Activated T-helper 17 cell treated with anti-CD3 and anti-CD28 coated beads, Interleukin-2, amount 50 U/mL, for 72 hours (primary cell): ENCODE measurements at places on chromosomes 4 and X. TPM values are rescaled to one million over a fixed set of nuclear protein-coding genes. Genes with fewer than 3 reads are reported as not detected.

PAGE1 gene
- total RNA-seq = not detected

- no peak for ATAC-seq
Measured at GRCh38 chr4:181301735-181302710, 941.2 kb upstream of the TENM3 start.

TMEM255A gene
- 0.08 TPM for total RNA-seq

DNA sequence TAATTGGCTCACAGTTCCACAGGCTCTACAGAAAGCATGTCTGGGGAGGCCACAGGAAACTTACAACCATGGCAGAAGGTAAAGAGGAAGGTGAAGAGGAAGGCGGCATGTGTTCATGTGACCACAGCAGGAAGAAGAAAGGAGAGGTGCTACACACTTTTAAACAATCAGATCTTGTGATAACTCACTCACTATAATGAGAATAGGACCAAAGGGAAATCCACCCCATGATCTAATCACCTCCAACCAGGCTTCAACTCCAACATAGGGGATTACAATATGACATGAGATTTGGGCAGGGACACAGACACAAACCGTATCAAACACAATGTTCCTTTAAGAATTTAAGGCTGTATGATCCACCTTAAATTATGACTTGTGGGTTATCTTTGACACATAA lies 10.5 kb upstream of the PGM2 start:
- peak; percentile 62 for ATAC-seq

DNA sequence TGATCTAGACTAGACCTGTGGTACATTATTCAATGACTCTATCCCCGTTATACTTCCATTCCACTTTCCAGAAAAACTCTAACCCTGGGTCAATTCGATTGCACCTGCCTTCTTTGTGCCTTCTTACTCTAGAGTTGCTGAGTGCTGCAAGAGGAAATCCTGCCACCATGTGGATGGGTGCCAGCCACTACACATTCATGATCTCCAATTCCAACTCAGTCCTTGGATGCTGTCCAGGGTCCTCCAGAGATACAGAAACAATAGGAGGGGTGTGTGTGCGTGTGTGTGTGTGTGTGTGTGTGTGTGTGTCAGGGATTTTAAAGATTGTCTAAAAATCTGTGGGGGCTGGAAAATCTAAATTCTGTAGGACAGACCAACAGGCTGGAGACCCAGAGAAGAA lies 42.9 kb upstream of the INTS6L start:
- ATAC-seq = peak; percentile 52

DNA sequence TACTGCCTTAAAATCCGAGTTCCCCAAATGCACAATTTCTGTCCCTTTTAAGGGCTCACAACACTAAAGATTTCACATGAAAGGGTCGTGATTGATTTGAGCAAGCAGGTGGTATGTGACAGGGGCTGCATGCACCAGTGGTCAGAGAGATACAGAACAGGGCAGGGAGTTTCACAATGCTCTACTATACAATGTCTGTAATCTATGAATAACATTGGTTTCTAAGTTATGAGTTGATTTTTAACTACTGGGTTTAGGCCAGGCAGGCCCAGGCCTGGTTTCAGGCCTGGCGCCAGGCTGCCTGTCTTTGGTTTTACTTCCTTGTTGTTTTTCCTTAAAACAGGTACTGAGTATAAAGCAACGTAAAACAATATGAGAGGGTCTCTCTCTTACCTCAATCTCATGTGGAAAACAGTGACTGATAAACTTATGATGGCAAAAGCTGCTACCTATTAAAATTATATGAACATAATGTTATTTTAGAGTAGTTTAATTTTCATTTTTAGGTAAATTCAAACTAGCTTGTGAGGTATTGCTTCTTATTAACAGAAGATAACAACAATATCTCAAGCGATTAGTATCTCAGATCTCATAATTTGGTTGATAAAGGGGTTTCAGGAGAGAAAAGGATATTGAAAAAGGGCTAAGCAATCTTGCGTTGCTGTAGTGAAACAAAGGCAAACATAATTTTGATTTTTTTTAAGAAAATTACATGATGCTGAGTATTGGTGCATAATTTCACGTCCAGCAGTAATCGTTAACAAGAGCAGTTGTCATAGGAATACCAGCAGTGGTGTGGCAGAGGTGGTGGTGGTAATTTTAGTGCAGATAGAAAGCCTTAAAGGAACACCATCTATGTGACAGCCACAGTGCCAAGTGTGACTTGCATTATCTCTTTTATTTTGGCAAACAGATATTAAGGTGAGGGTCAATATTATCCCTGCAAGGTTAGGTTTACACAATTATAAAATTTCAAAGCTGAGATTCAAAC lies 944.4 kb upstream of the GRID2 start:
- no peak for ATAC-seq

CT83 gene
- total RNA-seq = not detected

PUDP gene
- 22.1 TPM for total RNA-seq

GRCh38 chr4:185822791-185823190 lies 10.8 kb upstream of the SORBS2 start:
- no peak for ATAC-seq

GRCh38 chr4:151688003-151688784 lies 72.6 kb downstream of the GATB start:
- ATAC-seq = no peak

BLTP1 gene
- total RNA-seq = 43.2 TPM

DNA sequence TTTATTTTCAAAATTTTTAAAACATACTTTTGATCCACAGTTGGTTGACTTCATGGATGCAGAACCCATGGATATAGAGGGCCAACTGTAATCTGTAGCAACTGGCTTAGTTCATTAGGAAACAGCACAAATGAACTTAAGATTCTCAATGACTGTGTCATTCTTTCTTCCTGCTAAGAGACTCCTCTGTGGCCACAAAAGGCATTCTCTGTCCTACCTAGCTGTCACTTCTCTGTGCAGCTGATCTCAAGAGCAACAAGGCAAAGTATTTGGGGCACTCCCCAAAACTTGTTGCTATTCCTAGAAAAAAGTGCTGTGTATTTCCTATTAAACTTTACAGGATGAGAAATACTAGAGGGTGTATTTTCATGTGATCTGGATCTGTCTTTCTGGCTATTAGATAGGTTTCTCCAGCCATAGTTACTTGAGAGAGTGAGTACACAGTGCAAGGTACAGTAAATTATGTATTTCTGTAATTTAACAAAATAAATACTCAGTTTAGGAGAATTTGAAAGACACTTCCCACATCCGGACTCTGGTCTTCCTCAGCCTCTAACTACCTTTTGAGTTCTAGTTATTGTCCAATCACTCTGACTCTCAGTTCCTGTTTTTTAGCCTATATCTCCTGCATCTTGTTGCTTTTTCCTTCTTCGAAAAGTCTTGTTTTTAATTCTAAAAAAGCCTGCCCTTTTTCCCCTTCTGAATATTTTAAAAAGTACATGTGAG lies 21.8 kb downstream of the TLR2 start:
- peak; percentile 52 for ATAC-seq

DNA sequence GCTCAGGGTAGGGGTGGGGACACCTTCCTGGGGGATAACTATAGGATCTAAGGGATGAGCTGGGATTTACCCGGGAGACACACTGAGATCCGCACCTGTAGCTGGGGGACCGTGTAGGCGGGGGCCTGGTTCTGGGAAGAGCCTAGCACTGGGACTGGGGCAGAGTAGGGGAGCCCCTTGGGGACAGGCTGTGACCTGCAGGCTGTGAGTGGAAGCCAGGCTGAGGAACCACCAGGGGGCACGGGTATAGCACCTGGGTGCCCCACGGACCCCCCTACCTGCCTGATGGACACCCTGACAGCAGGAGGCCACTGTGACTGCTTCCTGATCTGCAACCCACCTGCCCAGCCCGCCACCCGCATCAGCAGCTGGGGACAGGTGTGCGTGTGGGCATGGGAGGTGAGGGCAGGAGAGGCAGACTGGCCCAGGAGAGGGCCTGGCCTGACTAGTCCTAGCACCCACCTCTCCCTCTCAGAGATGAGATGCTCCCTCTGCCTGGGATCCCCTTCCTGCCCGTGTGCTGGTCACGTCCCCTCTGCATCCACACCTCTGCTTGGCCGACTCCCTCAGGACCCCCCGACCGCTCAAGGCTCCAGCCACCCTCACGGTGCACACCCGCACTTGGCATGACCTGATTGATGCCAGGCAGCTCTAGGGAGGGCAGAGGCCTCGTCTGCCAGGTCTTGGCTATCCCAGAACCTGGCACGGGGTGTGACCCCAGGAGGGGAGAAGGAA lies 94.2 kb upstream of the NKX1-1 start:
- ATAC-seq = no peak
